ENCODE measurements at places on chromosomes 2 and 18. TPM values are rescaled to one million over a fixed set of nuclear protein-coding genes. Genes with fewer than 3 reads are reported as not detected.

GRCh38 chr18:56028514-56028913, 440.5 kb upstream of the TCF4 start:
- H3K27me3 ChIP-seq = no peaks in the 10 kb centered on the region
- no peak overlapping the region for H3K4me3 ChIP-seq
- H3K36me3 ChIP-seq = no peaks in the 10 kb centered on the region
- H3K27ac ChIP-seq = no peak overlapping the region

GRCh38 chr2:26587994-26588393, 53.2 kb downstream of the CIB4 start:
- no peak overlapping the region for H3K4me3 ChIP-seq
- peaks cover 7% of the 10 kb centered on the region for H3K27me3 ChIP-seq
- no peak overlapping the region for H3K27ac ChIP-seq

- no peaks in the 10 kb centered on the region for H3K36me3 ChIP-seq
- H3K27ac ChIP-seq = no peak overlapping the region
Observed at GRCh38 chr2:105569606-105570005, 170.8 kb upstream of the FHL2 start.

DNA sequence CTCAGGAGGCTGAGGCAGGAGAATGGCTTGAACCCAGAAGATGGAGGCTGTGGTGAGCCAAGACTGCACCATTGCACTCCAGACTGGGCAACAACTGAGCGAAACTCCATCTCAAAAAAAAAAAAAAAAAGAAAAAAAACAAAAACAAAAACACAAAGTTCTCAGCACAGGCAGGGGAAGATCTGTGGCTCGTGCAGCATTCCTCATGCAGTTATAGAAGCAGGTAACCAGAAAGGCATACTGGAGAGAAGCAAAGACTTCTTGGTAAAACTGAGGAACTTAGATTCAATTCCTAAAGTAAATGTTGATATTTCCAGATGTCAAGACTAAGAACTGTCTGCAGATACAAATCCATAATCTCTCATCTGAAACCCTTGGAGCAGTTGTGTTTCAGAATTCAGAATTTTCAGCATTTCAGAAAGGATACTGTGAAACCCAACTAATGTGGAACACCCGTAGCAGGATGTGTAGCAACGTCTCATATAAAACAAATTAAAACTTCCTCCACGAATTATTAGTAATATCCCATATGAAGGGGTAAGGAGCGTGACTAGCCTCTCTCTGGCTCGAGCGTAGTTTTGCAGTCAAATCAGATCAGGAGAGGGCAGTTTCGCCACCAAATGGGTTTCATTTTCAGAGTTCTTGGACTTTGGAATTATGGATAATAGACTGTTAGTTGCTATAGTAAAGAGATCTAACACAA, 13.2 kb upstream of the SLC25A52 start:
- H3K27me3 ChIP-seq = no peaks in the 10 kb centered on the region
- H3K4me3 ChIP-seq = no peak overlapping the region
- no peaks in the 10 kb centered on the region for H3K4me1 ChIP-seq
- DNase-seq = no peak

- H3K27ac ChIP-seq = no peak overlapping the region
- DNase-seq = no peak
- no peaks in the 10 kb centered on the region for H3K36me3 ChIP-seq
- H3K4me1 ChIP-seq = no peaks in the 10 kb centered on the region
- no peaks in the 10 kb centered on the region for H3K27me3 ChIP-seq
Observed at GRCh38 chr18:10285283-10285640, 169.2 kb upstream of the APCDD1 start.

DNA sequence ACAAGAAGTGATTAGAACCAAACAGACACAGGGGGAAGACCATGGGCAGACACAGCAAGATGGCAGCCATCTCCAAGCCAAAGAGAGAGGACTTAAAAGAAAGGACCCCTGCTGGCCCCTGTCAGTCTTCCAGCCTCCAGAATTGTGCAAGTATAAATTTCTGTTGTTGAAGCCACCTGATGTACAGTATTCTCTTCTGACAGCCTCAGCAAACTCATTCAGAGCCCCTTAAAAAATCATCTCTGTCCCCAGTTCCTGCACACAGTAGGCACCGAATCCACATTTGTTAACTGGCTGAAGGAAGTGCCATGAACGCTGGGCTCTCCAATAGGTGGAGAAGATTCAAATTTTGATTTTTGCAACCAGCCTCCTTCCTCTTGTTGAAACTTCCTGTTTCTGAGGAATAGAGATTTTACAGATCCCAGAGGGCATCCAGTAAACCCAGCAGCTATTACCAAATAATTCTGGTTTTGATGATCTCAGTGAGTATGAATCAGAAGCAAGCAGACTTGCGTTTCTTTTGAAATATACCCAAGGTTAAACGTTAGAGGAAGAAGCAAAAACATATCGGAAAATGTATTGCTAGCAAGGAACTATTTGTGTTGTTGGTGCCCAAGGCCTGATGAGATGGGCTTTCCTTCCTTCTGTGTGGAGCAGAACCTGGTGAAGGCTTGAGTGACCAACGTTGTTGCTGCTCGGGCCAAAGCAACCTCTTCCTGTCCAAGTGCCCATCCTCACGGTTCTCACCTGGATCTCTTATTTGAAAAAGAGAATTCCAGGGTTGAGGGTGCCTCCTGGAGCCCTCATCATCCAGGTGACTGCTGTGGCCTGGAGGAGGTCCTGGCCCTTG, 47.7 kb upstream of the PLB1 start:
- H3K36me3 ChIP-seq = no peaks in the 10 kb centered on the region
- peaks cover 11% of the 10 kb centered on the region for H3K4me1 ChIP-seq
- H3K27ac ChIP-seq = no peak overlapping the region
- DNase-seq = no peak

The SEMA4F gene
- 7.3 TPM for total RNA-seq

DNA sequence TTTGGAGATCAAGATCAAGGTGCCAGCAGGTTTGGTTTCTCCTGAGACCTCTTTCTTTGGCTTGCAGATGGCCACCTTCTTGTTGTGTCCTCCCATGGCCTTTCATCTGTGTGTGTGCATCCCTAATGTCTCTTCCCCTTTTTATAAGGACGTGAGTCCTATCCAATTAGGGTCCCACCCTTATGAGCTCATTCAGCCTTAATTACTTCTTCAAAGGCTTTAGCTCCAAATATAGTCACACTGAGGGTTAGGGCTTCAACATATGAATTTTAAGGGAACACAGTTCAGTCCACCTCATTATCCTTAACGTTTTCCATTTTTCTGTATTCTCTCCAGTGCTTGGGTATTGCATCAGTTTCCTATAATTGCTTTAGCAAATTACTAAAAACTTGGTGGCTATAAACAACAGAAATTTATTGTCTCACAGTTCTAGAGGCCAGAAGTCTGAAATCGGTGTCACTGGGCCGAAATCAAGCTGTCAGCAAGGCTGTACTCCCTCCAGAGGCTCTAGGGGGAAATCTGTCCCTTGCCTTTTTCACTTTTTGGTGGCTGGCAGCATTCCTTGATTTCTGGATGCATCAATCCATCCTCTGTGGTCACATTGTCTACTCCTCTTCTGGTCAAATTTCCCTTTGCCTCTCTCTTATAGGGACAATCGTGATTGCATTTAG, 34.1 kb downstream of the CDC42EP3 start:
- H3K27ac ChIP-seq = no peak overlapping the region
- no peak for DNase-seq
- peaks cover 49% of the 10 kb centered on the region for H3K4me1 ChIP-seq
- H3K27me3 ChIP-seq = no peaks in the 10 kb centered on the region

DNA sequence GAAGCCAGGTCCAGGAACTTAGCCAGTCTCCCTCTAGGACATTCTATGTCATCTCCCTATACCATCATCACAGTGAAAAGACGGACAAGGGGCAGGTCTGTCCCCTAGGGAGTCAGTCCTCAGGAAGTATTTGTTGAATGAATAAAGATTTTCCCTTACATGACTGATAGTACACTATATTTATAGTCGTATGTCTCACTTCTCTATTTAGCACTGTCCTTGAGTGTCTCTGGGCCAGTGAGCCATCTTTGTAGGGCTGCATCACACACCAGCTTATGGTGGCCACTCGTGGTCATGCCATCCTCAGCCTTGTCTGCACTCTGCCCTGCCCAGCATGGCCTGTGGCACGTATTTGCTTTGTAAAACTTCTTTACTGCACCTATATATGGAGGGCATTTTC, 25.8 kb downstream of the PTPN18 start:
- no peak overlapping the region for H3K4me3 ChIP-seq
- peaks cover 31% of the 10 kb centered on the region for H3K4me1 ChIP-seq
- H3K27me3 ChIP-seq = no peaks in the 10 kb centered on the region
- DNase-seq = no peak
- H3K27ac ChIP-seq = no peak overlapping the region

The RPL37A gene
- 4,138 TPM for total RNA-seq

- no peaks in the 10 kb centered on the region for H3K36me3 ChIP-seq
- no peak overlapping the region for H3K4me3 ChIP-seq
- H3K27me3 ChIP-seq = peaks cover 3% of the 10 kb centered on the region
- H3K27ac ChIP-seq = no peak overlapping the region
Observed at GRCh38 chr18:77366067-77366719, 116.5 kb downstream of the GALR1 start.

DNA sequence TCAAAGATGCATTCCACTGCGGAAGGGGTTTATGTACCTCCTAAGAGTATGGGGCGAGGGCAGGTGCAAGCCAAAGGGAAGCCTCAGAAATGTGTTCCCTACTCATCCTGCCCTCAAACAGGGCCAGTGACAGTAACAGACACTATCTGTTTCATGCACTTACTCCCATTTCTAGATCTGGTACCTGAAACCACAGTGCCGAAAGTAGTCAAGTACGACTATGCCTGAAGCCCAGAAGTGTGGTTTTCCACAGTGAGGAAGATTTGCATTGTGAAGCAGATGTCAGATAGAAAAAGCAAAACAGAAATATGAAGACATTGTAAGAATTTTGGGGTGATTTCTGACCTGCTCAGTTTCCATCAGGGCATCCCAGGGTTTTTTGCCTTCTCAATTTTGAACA, 748.7 kb downstream of the RNF144A start:
- H3K36me3 ChIP-seq = no peaks in the 10 kb centered on the region
- no peak overlapping the region for H3K4me3 ChIP-seq
- no peak for DNase-seq
- H3K27ac ChIP-seq = no peak overlapping the region
- H3K27me3 ChIP-seq = no peaks in the 10 kb centered on the region

- H3K36me3 ChIP-seq = no peaks in the 10 kb centered on the region
- no peak overlapping the region for H3K4me3 ChIP-seq
- no peaks in the 10 kb centered on the region for H3K4me1 ChIP-seq
- no peak for DNase-seq
Observed at GRCh38 chr2:215866606-215867005, 146.7 kb downstream of the MREG start.

The ITPRIPL1 gene
- 5.7 TPM for total RNA-seq

The EPB41L3 gene
- 11.2 TPM for total RNA-seq

The ITM2C gene
- total RNA-seq = 21.5 TPM

All from CD4-positive, alpha-beta T cell (primary cell).